ENCODE measurements at places on chromosomes 4 and X. TPM values are rescaled to one million over a fixed set of nuclear protein-coding genes. Genes with fewer than 3 reads are reported as not detected.

The TLR6 gene
- total RNA-seq: 4.4 TPM

The POLN gene
- 6.1 TPM for total RNA-seq

- H3K4me1 ChIP-seq: peaks cover 13% of the 10 kb centered on the region
- H3K4me3 ChIP-seq: no peak overlapping the region
- DNase-seq: no peak
- no peaks in the 10 kb centered on the region for H3K27me3 ChIP-seq
Observed at GRCh38 chr4:39305912-39306677, 60.1 kb downstream of the RFC1 start.

- no peak overlapping the region for H3K4me3 ChIP-seq
- no peaks in the 10 kb centered on the region for H3K4me1 ChIP-seq
- H3K27me3 ChIP-seq: no peaks in the 10 kb centered on the region
- H3K27ac ChIP-seq: no peak overlapping the region
Observed at GRCh38 chr4:79848329-79848728, 224.7 kb downstream of the ANTXR2 start.

GRCh38 chr4:112231779-112232713 is at the start of gene AP1AR:
AP1AR (plus strand) TSS chr4:112231787; CDS start chr4:112232092, 305 bp downstream.
- H3K4me1 ChIP-seq: peaks cover 31% of the 10 kb centered on the region
- H3K4me3 ChIP-seq: peak within 1 kb of the TSS; percentile 98
- no peaks in the 10 kb centered on the region for H3K27me3 ChIP-seq
- peak; percentile 94 for DNase-seq
- H3K27ac ChIP-seq: peak within 1 kb of the TSS; percentile 99

DNA sequence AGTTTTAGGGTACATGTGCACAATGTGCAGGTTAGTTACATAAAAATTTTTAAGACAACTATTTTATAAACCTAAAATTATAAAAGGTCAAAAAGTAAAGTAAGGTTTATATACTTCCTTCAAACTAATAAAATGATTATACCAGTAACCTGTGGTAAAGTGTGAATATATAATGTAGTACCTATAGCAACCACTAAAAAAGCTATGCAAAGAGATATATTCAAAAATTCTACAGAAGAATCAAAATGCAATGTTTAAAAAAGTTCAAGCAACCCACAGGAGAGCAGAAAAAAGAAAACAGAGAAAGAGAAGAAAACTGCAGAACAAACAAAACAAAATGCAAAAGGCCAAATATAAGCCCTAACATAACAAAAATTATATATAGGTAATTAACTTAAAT is 379.5 kb upstream of the GALNTL6 start:
- H3K27me3 ChIP-seq: no peaks in the 10 kb centered on the region
- H3K27ac ChIP-seq: no peak overlapping the region
- no peak for DNase-seq

DNA sequence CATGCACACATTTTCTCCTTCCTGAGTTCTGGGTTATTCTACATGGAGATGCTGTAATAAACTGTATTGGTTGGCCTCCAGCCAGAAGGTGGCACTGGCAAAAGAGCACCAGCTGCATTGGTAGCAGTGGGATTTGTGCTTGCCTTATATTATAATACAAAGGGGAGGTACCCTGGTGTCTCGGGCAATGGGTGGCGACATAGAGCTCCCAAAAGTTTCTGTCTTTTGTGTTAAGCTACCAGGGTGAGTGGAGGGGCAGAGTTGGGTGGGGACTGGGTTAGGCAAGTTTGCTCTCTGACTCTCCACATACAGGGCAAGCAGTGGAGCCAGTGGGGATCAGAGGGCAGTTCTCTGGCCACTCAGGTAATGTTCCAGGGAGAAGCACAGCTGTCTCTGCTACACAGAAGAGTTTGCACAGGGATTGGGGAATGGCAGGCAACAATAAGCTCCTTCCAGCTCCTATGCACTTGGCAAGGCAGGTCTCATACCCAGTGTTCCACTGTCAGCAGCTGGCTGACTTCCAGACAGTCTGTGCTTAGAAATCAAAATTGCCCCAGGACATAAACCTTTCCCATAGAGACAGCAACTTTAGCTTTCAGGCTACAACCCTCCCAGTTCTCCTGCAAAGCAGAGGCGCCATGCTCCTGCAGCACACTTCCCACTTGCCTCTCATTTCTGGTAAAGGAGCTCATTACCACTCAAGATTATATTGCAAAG is 463.9 kb upstream of the PCDH7 start:
- H3K4me3 ChIP-seq: no peak overlapping the region
- peaks cover 6% of the 10 kb centered on the region for H3K36me3 ChIP-seq
- no peaks in the 10 kb centered on the region for H3K4me1 ChIP-seq

DNA sequence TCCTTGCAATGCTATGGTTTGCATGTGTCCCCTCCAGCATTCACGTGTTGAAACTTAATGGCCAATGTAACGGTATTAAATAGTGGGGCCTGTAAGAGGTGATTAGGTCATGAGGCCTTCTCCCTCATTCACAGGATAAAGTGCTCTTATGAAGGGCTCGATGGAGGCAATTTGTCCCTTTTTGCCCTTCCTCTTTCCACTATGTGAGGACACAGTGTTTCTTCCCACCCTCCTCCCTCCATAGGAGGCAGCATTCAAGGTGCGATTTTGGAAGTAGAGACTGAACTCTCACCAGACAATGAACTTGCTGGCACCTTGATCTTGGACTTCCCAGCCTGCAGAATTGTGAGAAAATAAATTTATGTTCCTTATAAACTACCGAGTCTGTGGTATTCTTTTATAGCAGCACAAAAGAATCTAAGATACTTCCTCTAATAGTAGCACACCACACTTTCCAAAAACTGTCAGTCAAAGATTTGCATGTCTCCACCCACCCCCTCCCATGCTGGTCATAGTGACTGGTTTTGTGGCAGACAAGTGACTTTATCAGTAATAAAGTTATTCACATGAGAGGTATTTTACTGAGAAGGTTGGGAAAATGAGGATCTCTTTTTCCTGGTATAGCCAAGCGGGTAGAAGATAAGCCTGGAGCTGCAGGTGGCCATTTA is 113.5 kb upstream of the TTC29 start:
- no peaks in the 10 kb centered on the region for H3K36me3 ChIP-seq
- peaks cover 5% of the 10 kb centered on the region for H3K27me3 ChIP-seq
- no peak overlapping the region for H3K27ac ChIP-seq

DNA sequence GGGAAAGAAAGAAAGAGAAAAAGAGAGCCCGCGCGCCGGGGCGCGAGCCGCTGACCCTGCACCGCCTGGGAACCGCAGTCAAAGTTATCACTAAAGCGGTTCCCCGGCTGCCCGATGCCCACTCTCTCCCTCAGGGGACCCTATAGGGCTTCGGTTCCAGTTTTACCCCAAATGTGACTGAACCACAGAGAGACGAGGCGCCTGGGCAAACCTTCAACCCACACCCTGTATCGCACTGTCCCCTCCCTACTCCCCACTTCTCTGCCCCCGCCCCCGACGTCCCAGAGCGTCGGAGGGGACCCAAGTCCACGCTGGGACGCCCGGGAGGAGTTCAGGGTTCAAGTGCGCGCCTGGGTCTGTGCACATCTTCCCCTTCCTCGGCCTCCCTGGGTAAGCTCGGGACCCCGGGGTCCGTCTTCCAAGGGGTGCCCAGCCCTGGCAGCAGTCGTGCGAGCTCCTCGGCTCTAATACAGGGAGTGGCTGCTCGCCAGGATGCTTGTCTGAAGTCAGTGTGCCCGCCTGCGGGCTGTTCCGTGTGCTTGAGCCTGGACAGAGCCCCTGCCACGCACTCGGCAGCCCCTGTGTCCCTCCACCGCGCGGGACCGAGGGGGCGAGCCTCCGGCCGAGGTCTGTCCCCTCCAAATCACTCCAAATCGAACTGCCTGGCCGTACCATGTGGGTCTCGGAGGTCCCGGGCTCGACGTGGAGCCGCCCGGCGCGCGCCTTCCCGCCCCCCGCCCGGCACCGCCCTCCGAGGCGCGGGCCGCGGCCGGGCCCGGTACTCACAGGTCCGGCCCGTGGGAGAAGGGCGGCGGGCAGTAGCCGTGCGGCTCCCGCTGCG is 960 bp downstream of the TRPC3 start:
- DNase-seq: no peak
- H3K27me3 ChIP-seq: peaks cover 40% of the 10 kb centered on the region
- H3K27ac ChIP-seq: no peak overlapping the region
- H3K4me3 ChIP-seq: peak overlapping the region; percentile 87
- H3K36me3 ChIP-seq: no peaks in the 10 kb centered on the region
- H3K4me1 ChIP-seq: peaks cover 16% of the 10 kb centered on the region

DNA sequence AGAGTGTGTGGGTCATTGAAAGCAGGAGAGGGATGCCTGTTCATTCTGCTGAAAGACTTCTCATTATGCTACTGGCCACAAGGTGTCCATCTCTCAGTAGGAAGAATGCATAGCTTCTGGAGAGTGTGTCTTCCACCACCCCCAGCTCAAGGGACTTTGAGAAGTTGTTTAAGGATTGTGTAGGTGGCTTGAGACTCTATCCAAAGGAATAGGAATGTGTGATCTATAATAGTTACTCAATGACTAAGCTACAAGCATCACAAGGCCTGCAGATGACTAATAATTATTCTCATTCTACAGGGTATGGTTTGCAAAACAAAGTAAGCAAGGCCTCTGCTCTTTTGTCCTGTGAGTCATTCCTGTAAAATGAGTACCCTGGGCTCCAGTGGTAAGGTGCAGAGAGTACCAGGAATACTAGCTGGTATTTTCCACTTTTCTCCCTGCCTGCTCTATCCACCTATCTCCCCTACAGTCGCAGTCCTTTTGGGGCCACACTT is 279.8 kb upstream of the BOD1L1 start:
- no peak overlapping the region for H3K4me3 ChIP-seq
- H3K36me3 ChIP-seq: no peaks in the 10 kb centered on the region
- no peak overlapping the region for H3K27ac ChIP-seq
- H3K4me1 ChIP-seq: no peaks in the 10 kb centered on the region
